SIG-M5 (cell line): ENCODE measurements at places on chromosomes 4 and X.

DNA sequence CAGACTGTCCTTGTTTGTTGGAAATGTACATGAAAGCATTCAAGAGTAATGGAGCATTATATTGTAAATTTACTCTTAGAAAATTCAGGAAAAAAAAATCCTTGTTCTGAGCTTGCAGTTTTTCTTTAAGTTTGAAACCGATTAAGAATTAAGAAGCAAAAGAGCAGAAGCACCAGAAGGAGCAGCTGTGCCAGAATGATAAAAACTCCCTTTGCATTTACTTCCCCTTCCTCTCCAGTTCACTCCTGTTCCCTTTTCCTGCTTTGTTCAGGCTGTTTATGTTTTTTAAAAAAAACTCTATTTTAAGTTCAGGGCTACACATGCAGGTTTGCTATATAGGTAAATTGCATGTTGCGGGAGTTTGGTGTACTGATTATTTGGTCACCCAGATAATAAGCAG, 90.3 kb downstream of the ATOH1 start:
- no peak for DNase-seq

DNA sequence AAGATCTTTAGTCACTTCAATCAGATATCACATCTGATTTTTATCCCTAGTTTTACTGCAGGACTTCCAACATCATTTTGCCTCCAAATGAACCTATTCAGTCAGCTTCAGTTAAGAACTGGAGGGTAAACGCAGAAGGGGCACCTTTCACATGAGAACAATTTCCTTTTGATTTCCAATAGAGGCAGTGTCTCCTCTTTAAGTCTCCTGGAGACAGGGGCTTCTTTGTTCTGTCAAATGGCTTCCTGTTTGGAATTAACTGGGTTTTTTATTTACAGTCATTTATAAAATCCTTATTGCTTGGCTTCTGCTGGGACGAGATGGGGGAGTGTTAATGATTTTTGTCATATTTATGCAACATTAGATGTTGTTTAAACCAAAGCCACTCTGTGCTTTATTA, 164.0 kb downstream of the STK32B start:
- no peak for DNase-seq

DNA sequence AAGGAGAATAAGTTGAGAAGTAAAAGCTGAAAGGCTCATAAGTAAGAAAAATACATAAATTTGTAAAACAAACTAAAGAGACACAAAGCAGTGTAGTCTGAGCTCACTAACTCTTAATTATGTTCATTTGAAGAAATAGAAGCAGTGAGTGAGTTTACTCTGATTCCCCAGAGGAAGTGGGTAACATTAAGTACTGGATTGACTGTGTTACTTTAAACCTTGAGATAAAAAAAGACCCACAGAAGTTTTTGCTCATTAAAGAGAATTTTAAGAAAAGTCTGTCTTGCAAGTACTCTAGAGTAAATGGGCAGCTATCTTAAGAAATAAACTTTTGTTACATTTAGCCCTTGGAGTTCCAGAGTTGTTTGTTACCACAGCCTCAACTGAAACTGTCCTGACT, 2466.9 kb downstream of the PCDH7 start:
- no peak for DNase-seq

DNA sequence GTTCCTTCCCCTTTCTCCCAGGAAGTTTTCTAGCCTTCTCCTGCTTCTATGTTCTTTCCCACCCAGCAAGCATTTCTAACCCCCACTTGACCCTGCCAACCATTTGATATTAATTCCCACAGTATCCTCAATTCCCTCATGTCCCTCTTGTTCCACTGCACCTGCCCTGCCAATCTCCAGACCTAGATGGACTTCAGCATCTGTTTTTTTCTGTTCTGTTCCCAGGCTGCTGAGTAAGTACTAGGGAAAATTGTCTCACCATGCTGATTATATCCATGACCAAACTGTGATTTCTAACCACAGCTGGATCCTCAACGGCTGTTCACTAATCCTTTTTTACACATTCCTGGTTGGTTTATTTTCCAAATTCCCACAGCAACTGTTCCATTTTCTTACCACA, 37.7 kb downstream of the CLCN5 start:
- DNase-seq, result no peak

- DNase-seq, result no peak
Observed at GRCh38 chr4:105548483-105548882, 3.9 kb upstream of the ARHGEF38 start.

GRCh38 chr4:173529477-173530325, at the start of gene HAND2:
HAND2 (minus strand) TSS chr4:173530229; CDS start chr4:173529289, 940 bp downstream.
- DNase-seq, result no peak

DNA sequence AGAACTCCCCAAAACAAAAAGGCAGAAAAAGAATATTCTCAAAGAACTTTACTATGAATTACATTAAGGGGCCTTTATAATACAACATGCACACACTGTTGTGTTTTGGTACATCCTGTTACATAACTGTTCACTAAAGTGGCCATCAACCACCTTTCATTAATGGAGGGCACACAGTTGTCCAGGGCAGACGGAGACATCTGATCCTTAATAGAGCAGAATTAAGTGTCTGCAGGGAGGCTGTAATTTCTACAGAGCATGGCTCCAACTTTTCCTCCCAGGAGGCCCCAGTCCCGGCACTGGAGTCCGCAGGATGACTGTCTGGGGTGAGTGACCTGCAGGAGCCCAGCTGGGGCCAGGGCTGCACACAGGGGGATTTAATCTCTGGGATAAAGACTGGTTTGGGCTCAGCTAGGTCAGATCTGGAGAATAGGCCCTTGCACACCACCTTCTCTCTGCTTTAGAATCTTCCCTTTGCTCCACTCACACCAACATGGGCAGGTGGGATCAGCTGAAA, 233.4 kb downstream of the MAML3 start:
- DNase-seq, result no peak

DNA sequence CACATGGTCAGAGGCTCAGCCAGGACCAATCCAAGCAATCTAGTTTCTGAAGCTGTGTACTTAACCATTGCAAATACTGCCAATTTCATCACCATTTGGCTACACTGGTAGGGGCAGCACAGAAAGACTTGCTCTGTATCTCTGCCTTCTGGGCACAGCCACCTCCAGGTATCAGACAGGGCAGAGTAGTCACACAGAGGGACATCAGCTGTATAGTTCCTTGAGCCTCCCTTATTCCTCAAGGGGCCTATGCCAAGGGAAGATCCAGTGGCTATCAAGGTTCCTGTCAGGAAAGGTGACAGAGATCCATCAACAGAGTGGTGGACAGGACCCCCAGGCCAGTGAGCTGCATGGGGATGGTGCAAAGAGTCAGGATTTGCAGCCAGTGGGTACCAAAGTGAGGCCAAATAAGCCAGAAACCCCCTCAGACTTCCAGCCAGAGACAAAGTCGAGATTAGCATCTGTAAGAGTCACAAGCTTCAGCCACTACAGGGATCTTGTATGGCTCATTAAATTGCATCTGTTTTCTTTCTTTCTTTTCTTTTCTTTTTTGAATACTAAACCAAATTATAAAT, 381.6 kb upstream of the CPEB2 start:
- no peak for DNase-seq

DNA sequence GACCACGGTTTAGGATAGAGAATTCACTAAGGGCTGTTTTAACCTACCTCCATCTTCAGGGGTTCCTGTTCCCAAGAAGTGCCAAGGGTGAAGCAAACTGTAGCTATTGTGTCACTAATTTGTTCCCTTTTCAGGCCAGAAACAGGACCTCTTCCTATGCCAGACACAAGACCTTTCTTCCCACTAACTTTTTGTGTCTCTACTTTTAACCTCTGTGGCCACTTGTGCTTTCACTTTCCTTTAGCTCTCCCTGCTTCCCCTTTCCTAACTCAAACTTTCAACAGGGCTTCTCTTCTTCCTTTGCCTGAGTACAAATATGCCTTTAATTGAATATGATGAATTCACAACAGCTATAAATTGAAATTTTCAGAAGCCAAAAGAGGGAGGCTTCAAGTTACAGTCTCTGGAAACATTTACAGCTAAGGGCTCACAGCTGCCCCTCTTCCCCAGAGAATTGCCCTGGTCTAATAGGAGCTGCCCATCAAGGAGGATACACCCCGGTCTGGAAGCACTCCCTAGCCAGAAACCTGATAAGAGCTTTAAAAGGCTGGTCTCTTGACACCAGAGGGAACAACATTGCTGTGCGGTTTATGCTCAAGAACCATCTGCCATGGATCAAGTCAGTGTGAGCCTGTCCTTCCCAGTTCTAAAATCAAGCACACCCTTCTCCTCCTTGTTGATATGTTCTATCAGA, 61.7 kb upstream of the PLS3 start:
- DNase-seq, result no peak

- DNase-seq, result no peak
Observed at GRCh38 chr4:77367638-77368037, 210.6 kb downstream of the CCNG2 start.

- DNase-seq, result no peak
Observed at GRCh38 chr4:35793045-35793722, 451.1 kb downstream of the ARAP2 start.

DNA sequence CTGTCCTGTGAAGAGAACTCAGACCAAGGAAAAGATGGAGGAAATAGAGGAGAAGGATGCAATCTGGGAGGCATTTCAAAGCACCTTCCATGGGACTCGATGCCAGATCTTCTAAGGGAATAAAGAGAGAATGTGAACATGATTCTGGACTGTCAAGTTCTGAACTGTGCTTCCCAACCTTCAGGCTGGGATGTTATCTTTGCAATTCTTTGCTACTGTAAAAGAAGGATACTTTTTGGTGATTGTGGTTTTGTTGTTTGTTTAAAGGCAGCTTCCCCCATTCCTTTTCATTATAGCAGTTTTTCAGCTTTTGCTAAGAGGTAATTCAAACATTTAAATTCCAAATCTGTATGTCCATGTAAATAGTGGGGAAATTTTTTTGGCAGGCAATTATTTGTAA, 217.3 kb downstream of the NWD2 start:
- DNase-seq, result no peak

- DNase-seq, result no peak
Observed at GRCh38 chrX:63613531-63614028, 171.4 kb downstream of the ARHGEF9 start.

- DNase-seq, result no peak
Observed at GRCh38 chr4:15376594-15376993, 51.2 kb upstream of the C1QTNF7 start.

GRCh38 chr4:33467291-33467690, 2747.1 kb downstream of the PCDH7 start:
- DNase-seq, result no peak

DNA sequence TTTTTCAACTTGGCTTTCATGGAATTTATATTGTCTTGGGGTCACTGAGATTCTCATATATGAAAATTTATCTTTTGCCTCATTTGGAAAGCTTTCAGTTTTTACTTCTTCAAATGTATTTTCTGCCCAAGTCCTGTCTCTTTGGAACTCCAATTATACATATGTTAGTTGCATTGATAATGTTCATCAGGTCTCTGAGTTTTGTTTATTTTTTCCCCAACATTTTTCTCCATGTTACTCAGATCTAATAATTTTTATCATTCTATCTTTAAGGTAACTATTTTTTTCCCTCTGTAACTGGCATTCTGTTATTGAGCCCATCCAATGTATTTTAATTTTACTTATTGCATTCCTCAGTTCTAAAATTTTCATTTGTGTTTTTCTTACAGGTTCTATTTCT, 10.7 kb upstream of the TRO start:
- DNase-seq, result no peak

GRCh38 chr4:2296631-2297601, 35.0 kb upstream of the MXD4 start:
- no peak for DNase-seq

DNA sequence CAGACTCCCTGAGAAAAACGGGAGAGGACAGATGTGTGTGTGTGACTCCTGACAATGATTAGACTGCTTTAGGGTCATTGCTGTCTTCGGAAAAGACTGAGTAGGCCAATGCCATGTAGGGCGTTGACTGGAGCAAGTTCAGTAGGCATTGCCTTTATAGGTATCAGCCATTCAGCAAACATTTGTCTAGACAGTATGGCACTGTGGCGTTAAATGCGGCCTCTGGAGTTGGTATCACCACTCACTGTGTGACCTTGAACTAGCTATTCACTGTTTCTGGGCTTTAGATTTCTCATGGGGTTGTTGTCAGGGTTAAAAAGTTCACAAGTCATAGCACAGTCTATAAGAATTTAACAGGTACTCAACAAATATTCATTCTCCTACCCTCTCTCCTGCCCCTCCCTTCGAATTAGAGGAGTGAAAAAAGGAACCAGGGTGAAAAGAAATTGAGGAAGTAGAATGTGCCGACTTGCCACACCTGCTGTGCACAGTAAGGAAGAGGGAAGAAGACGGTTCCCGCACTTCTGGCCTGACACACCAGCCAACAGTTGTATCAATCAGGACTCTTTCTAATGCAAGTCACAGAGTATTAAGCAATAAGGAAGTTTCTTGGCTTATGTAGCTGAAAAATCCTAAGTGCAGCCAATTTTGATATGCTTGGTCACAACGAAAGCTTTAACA, 83.2 kb upstream of the PLAC8 start:
- peak; percentile 89 for DNase-seq

DNA sequence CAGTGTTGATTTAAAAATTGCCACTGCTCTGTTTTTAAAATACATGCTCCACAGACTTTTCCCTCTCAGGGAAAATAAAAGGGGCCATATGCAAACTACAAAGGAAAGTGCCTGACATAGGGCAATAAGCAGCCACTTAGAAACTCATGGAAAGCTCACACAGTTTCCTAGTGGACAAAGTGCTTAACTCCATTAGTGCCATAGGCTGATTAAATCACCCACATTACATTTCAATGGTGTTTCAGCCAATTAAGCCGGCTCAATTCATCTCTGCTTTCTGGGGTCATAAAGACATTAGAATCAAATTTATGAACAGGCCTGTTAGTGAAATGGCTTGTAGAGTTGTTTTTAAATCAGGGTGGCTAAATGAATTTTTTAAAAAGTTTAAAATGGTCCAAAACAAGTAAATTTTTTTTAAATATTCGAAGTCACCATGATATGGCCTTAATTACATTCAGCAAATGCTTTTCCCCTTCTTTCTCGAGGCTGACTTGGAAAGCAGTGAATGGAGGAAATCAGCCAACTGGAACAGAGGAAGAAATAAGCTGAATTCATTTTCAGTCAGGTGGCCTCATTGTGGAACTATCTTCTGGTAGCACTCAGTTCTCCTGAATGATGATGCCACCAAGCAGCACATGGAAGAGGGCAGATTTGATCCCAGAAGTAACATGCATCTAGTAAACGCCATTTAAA, 2305.1 kb upstream of the AGA start:
- DNase-seq, result no peak

DNA sequence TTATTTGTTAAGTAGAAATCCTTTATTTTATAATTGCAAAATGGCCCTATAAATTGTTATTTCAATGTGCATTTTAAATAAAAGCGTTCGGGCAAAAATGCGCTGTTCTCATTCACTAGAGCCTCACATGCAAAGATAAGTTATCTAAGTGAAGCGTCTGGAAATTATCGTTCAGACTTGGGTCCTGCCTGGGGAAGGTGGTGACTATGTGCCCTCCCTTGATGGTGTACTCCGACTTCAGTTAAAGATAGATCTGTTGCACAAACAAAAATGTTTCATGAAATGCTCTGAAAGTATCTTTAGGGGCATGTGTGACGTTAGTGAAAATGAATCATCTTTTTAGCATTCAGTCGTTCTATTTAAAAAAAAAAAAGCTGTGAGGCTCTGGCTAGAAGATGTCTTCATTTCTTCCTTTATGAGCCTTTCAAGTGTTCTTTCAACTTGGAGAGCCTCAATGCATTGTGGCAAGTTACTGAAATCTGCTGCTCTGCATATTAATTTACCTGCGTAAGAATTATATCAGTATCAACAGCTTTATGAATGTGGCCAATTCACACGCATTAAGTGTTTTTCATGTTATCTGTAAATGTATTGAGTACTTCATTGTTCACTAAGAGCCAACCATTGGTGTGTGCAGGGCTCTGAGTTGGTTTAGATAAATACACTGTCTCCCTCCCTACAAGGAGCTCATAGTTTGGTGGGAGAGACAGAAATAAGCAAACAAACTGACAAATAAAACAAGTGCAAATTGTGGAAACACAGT, 83.0 kb downstream of the AFF1 start:
- DNase-seq, result peak; percentile 56
